SHP77 treated with DMSO at 0.1 percent for 48 hours (cell line): ENCODE measurements at places on chromosomes 16 and 17.
A peak's percentile ranks its signal among the peaks of the same experiment; 100 is the strongest.

- no peak for DNase-seq
Measured at GRCh38 chr17:2346475-2346874, 9.2 kb downstream of the SGSM2 start.

DNA sequence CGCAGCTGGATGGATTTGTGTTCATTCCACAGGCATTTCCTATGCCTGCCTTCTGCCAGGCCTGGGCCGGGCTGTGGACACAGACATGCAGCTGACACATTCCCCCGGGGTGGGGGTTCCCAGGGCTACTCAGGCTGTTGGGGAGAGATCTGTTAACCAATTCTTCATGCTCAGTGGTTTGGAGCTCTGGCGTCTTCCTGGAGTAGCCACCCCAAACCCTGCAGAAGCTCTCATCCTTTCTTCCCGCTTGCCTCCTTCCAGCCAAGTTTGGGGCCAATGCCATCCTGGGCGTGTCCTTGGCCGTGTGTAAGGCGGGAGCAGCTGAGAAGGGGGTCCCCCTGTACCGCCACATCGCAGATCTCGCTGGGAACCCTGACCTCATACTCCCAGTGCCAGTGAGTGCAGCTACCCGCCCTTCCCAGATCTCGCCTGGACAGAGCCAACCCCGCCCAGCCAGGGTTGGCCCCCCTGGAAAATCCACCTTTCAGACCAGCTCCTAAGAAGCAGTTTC, 2.6 kb downstream of the ENO3 start:
- no peak for DNase-seq

- DNase-seq: no peak
Measured at GRCh38 chr17:13575922-13576419, 25.8 kb downstream of the HS3ST3A1 start.

GRCh38 chr16:14450846-14451245, 179.2 kb downstream of the PARN start:
- no peak for DNase-seq

DNA sequence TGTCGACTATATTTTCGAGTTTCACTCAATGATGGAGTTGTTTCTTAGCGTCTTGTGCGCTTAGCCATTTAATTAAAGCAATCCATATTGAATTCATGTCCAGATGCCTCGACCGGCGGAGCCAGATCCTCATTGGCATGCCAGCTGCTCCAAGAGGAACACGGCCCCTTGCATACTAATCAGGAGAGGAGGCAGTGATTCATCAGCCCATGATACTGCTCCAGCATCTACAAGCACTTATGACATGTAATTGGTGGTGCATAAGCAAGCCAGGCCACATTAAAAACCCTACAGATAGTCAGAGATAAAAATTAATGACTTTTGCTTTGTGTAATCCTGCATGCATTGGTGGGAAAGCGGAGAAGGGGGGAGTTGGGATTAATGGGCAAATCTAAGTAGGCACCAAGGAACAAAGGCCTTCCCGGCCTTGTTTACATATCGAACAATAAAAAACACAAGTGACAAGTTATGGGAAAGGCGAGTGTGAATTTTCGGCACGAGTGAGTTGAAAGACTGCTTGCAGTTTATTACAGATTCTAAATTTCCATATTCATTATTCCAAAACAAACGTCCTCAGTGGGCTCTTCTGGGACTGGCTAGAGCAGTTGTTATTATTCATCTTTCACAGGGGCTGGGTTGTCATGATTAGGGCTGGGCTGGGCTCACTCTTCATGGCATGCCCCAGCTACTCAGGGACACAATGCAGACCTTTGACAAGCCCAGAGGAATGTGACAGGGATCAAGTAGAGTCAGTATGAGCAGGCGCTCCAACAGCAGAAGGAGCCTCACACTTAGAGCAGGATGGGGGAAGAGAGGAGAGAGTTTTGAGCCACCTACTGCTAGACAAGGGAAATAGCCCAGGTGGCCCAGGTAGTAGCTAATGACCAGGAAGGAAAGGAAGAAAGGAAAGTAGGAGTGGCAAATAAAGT, 281.7 kb upstream of the ZFHX3 start:
- DNase-seq: no peak

DNA sequence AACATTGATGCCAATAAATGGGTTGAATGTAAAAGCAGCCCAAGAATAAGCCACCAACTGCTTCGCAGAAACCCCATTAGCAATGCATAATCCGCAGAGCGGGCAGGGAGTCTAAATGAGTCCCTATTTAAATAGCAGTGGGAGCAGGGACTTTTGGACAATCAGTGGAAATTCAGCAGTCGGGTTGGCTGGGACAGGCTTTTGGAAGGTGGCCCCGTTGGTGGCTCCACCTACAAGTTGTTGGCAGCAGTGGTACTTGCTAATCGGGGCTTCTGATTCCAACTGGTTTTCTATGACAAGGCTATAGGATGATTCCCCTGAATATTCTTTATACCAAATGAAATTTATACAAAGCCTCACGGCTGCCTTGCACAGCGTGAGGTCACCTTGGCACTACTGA, 86.3 kb downstream of the WDR59 start:
- no peak for DNase-seq

GRCh38 chr17:50949128-50949988, 83.2 kb upstream of the TOB1 start:
- DNase-seq: no peak

DNA sequence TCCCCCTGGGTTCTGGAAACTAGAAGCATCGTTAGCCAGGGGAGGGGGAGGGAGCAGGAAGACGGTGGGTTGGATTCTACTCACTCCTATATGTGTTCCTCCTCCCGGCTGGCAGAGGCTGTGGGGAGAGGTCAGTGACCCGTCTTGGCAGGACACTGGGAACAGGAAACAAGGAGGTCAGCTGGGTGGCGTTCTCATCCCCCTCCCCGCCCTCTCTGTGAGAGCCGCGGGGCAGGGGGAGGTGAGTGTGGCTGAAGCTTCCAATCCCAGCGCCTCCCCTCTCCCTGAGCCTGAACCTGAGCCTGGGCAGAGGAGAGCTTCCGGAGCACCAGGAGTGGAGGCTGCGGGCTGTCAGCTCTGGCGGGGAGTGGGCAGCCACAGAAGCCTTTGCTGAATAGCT, 12.5 kb downstream of the GPRC5C start:
- DNase-seq: no peak

DNA sequence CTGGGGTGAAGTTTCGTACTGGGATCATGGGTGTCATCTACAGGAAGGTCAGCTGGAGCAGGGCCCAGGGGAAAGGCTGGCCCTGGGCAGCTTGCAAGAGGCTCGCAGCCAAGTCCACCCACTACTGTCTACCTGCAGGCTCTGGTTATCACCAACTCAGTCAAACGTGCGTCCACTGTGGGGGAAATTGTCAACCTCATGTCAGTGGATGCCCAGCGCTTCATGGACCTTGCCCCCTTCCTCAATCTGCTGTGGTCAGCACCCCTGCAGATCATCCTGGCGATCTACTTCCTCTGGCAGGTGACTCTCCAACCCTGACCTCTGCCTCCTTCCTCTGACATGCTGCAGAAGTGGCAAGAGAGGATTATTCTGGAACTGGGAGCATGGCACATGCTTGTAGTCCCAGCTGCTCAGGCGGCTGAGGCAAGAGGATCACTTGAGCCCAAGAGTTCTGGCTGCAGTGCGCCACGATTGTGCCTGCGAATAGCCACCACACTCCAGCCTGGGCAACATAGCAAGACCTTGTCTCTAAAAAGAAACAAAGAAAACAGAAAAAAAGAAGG, 29.2 kb downstream of the ABCC3 start:
- DNase-seq: no peak

DNA sequence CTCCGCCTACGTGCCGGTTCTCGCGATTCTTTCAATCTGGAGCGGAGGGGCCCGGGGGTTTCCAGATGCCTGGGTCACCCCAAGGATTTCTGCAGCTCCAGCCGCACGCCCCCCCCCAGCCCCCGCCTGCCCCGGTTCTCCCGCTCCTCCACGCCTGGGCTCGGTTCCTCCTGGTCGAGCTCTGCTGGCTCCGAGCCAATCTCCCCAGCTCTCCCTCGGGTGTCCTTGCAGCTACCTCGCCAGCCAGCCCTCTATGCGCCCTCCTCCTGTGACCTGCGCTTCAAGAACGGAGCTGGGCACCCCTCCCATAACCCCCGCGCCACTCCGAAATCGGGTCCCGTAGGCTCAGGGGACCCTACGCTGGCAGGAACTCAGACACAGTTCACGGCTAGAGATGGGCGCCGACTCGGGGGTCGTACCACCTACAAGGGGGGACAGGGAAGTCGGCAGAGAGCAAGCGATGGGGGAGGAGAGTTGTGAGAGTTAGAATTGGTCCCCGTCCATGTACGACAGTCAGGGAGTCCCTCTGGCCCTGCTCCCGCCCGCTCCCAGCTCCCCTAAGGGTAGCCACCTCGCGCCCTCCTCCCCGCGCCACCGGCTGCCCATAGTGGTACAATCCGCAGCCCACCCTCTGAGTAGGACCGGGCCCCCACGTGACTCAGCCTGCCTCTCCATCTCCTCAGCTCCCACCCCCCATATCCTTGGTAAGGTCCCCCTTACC, 961 bp downstream of the FGF11 start:
- DNase-seq: no peak

DNA sequence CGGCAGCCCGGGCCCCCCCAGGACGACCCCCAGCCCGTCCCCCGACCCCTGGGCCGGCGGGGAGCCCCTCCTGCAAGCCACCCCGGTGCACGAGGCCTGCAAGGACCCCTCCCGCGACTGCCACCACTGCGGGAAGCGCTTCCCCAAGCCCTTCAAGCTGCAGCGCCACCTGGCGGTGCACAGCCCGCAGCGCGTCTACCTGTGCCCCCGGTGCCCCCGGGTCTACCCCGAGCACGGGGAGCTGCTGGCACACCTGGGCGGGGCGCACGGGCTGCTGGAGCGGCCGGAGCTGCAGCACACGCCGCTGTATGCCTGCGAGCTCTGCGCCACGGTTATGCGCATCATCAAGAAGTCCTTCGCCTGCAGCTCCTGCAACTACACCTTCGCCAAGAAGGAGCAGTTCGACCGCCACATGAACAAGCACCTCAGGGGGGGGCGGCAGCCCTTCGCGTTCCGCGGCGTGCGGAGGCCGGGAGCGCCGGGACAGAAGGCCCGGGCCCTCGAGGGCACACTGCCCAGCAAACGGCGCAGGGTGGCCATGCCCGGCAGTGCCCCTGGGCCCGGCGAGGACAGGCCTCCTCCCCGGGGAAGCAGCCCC, 15.6 kb upstream of the ZFPM1 start:
- peak; percentile 43 for DNase-seq

DNA sequence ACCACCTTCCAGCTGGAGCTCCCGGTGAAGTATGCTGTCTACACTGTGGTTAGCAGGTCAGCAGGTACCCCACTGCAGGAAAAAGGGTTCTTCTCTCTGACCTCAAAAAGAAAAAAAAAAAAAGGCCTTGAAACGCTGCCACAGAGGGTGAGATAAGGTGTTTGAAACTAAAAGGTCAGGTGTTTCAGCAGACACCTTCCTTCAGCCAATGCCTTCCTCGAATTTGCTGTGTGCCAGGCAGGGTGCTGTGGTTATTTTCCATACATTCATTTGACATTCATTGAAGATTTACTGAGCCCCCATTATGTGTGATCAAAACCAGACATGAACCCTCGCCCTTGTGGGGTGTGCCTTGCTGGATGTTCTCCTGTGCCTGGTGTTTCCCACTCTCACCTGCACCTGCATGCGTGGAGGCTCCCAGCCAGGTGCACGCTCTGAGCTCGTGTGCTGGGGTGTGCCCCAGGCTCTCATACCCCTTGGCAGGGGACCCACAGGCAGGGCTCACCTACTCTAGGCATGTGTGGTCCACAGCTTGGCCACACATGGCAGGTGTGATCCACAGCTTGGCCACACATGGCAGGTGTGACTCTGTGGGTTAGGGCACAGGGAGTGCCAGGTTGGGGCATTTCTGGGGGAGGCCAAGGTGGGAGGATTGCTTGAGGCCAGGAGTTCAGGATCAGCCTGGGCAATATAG, 15.8 kb upstream of the ITGAD start:
- DNase-seq: no peak
